ENCODE measurements at places on chromosomes 6 and 20.

- no peaks in the 10 kb centered on the region for H3K36me3 ChIP-seq
- no peaks in the 10 kb centered on the region for H3K27me3 ChIP-seq
- DNase-seq, result peak; percentile 39
- H3K4me1 ChIP-seq, result peaks cover 21% of the 10 kb centered on the region
- H3K4me3 ChIP-seq, result peak overlapping the region; percentile 70
- H3K27ac ChIP-seq, result peak overlapping the region; percentile 46
Observed at GRCh38 chr6:107116328-107116892, 1.1 kb upstream of the BEND3 start.

DNA sequence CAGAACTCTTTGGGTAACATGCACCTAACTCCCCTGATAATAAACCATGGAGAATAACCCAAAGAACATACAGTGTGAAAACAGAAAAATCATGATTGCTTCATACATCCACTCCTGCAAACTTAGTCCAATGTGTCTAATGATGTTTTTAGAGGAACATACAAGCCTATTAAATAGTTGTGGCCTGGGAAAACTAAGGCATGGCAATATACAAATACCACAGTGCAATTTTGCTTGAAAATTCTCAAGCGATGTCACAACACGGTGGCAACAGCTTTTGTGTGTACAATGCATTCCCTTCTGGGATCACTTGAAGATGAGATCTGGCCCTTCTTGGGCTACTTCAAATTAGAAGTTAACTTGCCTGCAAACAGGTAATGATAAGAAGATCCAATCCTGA is 16.7 kb downstream of the MAP3K5 start:
- H3K36me3 ChIP-seq, result no peaks in the 10 kb centered on the region
- no peaks in the 10 kb centered on the region for H3K27me3 ChIP-seq
- H3K4me3 ChIP-seq, result no peak overlapping the region
- H3K27ac ChIP-seq, result peak overlapping the region; percentile 46
- peaks cover 9% of the 10 kb centered on the region for H3K4me1 ChIP-seq
- no peak for DNase-seq

DNA sequence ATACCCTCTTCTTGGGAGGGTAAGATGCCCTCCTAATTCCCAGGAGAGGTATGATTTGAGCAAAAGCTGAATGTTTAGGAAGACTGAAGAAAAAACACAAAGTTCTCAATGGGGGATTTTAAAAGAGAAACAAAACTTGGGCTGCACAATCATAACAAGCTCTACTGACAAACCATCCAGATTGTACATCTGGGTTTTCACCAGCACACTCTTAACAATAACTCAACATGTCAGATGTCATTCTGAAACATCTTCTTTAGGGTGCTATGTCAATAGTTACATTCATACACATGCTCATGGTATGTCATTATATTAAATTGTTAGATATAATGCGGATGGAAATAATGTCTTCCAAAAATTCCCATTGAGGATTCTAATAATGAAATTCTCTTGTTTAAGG is 95.1 kb downstream of the ASCC3 start:
- H3K4me1 ChIP-seq, result no peaks in the 10 kb centered on the region
- no peak overlapping the region for H3K27ac ChIP-seq
- DNase-seq, result no peak
- H3K36me3 ChIP-seq, result no peaks in the 10 kb centered on the region
- H3K4me3 ChIP-seq, result no peak overlapping the region
- H3K27me3 ChIP-seq, result no peaks in the 10 kb centered on the region

DNA sequence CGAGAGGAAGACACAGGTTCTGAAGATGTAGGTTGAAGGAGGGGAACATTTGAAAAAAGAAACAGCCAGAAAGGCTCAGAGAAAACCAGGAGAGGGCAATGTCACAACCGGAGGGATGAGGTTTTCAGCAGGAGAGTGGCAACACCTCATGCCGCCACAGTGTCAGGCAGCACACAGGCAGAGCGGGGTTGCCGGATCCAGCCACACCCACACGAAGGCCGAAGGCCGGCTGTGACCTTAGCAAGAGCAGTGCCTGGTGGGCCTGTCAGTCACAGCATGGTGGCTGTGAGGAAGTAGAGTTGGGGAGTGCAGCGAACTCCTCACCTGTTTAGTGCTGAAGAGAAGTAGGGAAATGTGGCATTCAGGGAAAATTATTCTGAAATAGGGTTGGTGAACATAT is 14.0 kb downstream of the HDDC2 start:
- no peak overlapping the region for H3K4me3 ChIP-seq
- no peaks in the 10 kb centered on the region for H3K4me1 ChIP-seq
- H3K27me3 ChIP-seq, result no peaks in the 10 kb centered on the region
- H3K36me3 ChIP-seq, result peaks cover 2% of the 10 kb centered on the region

DNA sequence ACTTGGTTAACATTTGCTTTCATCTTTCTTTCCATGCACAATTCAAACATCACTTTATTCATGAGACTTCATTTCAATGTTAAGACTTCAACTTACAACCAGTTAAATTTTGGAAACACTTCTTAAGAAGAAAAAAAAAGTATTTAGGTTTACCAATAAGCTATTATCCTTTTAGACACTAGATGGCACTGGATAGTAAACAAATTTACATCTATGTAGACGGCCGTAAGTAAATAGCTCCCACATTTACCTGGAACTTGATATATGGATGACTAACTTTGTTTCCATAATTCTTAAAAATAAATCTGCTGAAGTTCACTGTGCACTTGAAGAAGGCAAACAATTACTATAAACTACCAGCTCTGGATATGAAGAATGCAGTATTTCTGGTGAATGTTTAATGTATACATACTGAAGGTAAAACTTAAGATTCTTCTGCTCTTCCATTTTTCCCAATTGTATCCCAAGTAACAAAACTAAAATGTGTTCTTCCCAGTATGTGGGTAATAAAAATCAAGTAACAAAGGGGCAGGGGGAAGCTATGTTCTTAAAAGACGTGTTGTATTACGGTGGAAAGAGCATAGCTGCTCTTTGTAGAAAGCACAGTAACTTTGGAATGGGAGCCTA is 130.6 kb upstream of the C6orf118 start:
- H3K27ac ChIP-seq, result no peak overlapping the region
- DNase-seq, result no peak
- no peaks in the 10 kb centered on the region for H3K36me3 ChIP-seq

DNA sequence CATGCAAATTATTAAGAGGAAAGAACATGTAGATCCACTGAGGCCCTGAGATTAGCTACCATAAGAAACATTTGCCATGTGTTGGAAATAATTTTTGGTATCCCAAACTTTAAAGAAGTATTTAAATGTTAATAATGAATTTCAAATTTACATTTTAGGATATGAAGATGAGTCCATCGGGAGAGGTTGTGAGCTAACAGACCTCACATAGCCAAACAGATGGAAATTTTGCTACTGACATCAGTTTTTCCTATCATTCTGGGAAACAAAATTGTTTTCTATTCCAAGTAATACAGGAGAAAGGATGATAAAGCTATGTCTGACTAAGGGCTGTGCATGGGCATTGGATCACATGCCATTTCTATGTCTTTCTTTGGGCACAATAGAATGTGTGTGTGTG is 809.6 kb downstream of the TENT5A start:
- H3K27ac ChIP-seq, result no peak overlapping the region
- DNase-seq, result no peak
- H3K4me1 ChIP-seq, result no peaks in the 10 kb centered on the region
- H3K27me3 ChIP-seq, result no peaks in the 10 kb centered on the region

Data from liver (tissue), 10 donors.